ENCODE measurements at places on chromosomes 4 and X. TPM values are rescaled to one million over a fixed set of nuclear protein-coding genes. Genes with fewer than 3 reads are reported as not detected.

Gene GABRG1
- not detected for total RNA-seq

Gene S100G
- not detected for total RNA-seq

Gene PABPC5
- 10.0 TPM for total RNA-seq

GRCh38 chr4:138199568-138200235 is 42.4 kb downstream of the SLC7A11 start:
- peak overlapping the region; percentile 91 for H3K27ac ChIP-seq
- no peaks in the 10 kb centered on the region for H3K27me3 ChIP-seq
- H3K4me1 ChIP-seq = peaks cover 27% of the 10 kb centered on the region
- H3K4me3 ChIP-seq = no peak overlapping the region
- H3K36me3 ChIP-seq = peaks cover 4% of the 10 kb centered on the region

GRCh38 chrX:19543951-19544381 is 28.7 kb upstream of the MAP3K15 start:
- H3K27ac ChIP-seq = no peak overlapping the region
- H3K4me1 ChIP-seq = no peaks in the 10 kb centered on the region
- H3K4me3 ChIP-seq = no peak overlapping the region
- no peak for DNase-seq

DNA sequence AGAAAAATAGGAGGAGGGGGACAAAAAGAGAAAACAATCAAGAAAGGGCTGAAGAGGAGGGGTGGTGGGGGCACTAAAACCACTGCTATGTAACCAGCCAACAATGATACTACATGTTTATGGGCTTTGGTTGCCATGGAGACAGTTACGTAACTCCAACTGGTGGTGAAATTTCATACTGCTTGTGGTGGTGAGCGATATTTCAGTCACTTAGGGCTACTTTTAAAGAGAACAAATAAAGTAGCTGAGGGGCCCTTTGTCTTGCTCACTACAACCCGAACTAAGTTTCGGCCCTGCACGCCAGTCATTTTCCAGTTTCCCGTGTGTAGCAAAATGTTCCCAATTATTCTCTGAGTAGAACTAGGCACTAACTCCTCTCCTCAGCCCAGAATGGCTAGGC is 275.2 kb upstream of the EDA2R start:
- no peak overlapping the region for H3K27ac ChIP-seq
- no peaks in the 10 kb centered on the region for H3K27me3 ChIP-seq
- no peak for DNase-seq

DNA sequence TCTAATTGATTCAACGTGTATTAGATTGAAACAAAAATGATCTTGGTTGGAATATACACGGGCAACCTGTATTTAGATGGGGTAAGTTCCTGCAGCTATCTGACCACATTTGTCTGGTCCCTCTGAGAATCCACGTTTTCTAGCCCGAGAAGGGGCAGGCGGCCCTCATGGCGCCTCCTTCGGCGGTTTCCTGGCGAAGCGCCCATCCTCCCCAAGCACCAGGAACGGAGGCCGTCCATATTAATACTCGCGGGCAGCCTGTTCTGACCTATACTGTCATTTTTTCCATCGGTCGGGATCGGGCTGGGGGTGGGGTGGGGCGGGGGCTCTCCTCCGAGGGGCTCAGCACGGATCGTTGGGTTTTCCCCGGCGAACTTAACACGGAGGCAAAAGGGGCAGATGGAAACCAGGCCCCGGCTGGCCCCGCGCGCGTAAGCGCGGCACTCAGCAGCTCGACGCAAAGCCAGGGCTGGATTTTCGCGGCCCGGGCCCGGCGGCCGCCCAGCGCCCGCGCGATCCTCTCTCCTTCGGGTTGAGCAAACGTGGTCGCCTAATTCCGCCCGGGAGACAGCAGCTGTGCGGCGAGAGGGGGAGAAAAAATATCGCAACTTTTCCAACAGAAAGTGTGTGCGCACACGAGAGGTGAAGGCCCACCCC is 77.2 kb upstream of the BCOR start:
- peaks cover 40% of the 10 kb centered on the region for H3K27me3 ChIP-seq
- DNase-seq = peak; percentile 45
- peak overlapping the region; percentile 89 for H3K4me3 ChIP-seq
- no peaks in the 10 kb centered on the region for H3K36me3 ChIP-seq

- no peak overlapping the region for H3K27ac ChIP-seq
- no peaks in the 10 kb centered on the region for H3K4me1 ChIP-seq
- no peak overlapping the region for H3K4me3 ChIP-seq
- DNase-seq = no peak
Measured at GRCh38 chrX:83934220-83934619, 73.3 kb downstream of the CYLC1 start.

Measured in neural crest cell (in vitro differentiated cells).